CD8-positive, alpha-beta T cell (primary cell): ENCODE measurements at places on chromosomes 13 and 19.

DNA sequence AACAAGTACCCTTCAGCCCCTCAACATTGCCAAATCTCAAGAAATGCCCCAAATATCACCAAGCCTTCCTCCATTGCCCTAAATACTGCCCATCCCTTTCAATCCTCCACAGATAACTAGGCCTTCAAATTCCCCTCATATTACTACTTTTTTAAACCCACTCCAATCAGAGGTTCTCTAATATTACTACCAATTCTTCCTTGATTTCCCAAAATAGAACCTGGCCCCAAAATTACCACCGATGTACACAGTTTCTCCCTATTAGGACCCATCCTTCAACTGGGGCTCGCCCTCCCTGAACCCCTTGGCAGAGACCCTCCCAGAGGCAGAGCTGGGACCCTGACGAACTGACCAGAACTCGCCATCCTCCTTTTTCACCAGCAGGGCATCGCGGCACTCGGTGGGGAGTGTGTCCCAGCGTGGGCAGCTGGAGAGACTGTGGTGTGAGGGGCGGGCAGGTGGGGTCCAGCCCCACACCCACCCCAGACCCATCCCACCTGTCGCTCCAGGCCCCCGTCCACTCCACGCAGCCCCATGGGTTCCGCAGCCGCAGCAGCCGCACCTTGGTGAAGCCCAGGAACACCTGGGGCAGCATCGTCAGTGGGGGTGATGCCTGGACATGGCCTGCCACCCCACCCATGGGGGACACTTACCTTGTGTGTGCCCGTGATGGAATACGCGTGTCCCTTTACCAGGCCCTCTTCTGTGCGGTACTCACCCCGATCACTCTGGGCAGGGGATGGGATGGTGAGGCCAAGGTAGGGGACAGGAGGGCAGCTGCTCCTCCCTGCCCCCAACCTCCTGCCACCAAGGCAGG lies 6.1 kb downstream of the CAPN12 start:
- no peak for DNase-seq

- peak; percentile 43 for DNase-seq
These were observed 22.1 kb upstream of the POMP start for GRCh38 chr13:28636677-28637317.

DNA sequence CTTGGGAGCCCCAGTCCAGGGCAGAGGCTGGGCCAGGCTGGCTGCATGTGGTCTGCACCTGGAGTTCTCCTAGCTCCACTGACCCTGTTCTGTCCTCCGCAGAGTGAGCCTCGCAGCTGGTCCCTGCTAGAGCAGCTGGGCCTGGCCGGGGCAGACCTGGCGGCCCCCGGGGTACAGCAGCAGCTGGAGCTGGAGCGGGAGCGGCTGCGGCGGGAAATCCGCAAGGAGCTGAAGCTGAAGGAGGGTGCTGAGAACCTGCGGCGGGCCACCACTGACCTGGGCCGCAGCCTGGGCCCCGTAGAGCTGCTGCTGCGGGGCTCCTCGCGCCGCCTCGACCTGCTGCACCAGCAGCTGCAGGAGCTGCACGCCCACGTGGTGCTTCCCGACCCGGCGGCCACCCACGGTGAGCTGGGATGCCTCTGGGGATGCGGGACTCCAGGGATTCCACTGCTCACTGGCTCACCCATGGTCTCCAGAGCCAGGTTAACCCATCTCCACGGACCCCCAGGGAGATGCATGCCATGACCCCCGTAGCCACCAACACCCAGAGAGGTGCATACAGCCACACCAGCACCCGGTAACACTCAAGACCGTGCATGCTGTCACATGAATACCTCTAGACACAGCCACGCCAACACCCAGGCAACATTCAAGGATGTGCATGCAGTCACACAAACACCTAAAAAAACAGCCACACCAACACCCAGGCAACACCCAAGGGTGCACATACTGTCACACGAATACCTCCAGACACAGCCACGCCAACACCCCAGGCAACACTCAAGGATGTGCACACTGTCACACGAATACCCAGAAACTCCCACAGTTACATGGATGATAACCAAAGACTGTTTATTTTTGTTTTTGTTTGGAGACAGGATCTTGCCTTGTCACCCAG lies 8.2 kb downstream of the PKN1 start:
- no peak for DNase-seq

- DNase-seq, result no peak
These were observed 16.8 kb downstream of the MBD3L2B start for GRCh38 chr19:7004313-7004931.

GRCh38 chr19:33828266-33829075 lies 31.8 kb downstream of the KCTD15 start:
- DNase-seq, result no peak

GRCh38 chr13:44212633-44213396 lies 160.8 kb upstream of the SERP2 start:
- no peak for DNase-seq

DNA sequence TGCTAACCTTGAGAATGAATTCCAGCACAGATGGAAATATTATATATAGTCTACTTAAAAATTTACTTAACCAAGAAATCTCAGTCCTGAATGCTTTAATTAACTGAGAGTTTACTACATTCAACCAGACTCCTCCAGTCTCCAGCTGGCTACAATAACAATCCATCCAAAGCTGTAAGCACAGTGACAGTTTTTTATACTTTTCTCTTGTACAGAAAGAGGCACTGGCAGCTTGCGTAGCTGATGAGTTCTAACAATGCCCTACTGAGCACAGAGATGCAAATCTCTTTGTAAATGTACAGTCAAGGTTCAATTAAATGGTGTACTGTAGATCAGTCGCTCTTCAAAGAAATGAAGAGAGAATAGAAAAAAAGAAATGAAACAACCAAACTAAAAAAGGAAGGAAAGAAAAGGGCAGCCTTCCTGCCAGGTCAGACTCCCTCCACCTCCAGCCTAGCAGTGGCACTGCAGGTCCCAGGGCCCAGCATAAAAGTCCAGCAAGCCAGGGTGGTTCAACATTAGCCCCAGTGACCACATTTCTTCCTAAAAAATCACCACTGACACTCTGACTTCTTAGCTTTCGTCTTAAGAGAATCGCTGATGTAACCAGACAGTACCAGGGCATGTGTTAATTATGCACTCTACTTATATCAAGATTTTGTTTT lies 88.4 kb downstream of the SACS start:
- no peak for DNase-seq
